NCI-H146 (cell line): ENCODE measurements at places on chromosomes 16 and 17.

DNA sequence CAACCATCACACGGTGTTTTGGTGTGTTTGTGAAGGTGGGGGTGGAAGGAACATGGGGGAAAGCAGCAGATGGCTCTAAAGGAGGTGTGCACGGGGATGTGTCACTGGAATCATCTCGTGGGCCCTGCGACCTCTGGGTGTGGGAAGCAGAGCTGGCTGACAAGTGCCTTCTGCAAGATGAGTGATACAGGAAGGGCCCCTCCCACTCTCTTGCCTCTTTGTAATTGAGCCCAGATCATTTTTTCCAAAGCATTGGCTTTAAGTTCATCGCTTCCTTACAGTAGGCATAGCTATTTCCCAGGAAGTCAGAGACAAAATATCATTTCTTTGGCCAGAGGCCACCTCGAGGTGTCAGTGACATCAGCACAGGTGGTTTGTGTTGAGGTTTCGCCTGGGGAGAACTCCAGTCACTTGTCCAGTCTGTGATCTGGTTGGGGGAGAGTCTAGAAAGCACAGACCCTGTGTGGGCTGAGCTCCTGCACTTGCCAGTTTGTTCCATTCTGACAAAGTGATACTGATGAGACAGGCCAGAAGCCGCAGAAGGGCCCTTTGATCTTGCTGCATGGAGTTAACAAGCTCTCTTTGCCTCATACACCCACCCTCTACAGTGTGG, 20.6 kb upstream of the SNTB2 start:
- no peak for DNase-seq

- DNase-seq, result no peak
Measured at GRCh38 chr16:47316442-47317015, 144.3 kb downstream of the ITFG1 start.

GRCh38 chr16:3021449-3022207, 1.5 kb downstream of the TNFRSF12A start:
- DNase-seq, result peak; percentile 65

- no peak for DNase-seq
Measured at GRCh38 chr16:87350031-87350430, 32.8 kb upstream of the C16orf95 start.

DNA sequence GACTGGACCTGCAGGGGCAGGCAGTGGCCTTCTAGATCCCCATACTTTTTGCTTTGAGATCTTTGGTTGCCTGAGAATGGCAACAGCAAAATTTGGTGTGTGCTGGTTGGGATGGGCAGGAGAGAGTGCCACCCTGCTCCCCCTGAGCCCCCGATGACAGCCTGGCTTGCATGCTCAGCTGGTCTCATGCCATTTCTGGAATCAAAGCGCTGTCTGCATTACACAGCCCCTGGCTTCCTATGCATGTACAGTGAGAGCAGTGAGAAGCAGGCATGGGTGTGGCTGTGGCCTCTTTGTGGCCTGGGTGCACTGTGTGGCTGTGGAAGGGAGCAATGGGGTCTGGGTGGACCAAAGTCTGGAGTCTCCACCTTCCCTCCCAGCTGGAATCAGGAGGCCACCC, 47.7 kb downstream of the NKD1 start:
- no peak for DNase-seq

- DNase-seq, result peak; percentile 30
Measured at GRCh38 chr17:82050761-82051641, 610 bp downstream of the RFNG start.

DNA sequence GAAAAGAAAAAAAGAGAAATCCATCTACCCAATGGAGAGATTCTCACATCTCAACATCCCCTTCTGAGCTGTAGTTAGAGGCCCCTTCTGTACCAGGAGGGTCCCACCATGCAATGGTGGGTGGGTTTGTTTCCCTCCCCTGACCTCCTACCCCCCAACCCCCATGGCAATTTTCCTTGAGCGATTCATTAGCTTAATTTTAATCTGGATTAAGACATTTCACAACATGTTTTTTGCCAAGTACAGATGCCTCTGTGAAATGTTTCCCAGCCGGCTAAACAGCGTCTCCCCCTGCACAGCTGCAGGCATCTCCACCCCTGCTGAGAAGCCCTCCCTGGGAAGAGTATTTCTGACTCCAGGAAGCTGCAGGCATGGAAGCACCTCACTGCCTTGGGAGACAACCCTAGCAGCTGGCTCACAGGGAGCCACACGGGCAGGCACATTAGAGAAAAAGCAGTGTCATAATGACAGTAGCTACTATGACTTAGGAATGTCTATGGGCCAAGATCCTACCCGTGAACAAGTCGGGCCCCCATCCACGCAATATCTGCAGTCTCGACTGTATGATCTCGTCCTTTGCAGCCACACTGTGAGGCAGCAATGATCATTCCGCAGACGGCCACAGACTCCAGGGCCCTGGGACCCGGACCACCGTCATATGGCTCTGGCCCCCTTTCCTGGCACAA, 117.3 kb downstream of the ADCY9 start:
- DNase-seq, result peak; percentile 64

DNA sequence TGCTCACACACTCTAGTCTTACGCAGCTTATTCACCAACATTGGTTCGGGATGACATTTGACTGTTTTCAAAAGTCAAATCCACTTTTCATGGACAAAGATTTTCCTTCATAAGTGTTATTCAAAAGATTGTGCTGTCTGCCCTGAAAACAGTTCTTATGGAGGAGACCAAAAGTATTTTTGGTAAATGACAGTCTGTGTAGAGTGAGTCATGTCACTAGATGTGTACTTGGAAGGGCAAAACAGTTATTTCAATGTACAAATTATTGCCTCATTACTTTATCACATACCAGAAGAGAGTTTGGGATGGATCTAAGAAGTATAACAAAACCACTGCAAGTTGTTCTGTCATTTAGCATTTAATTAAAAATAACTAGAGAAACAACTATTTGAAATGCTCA, 265.6 kb downstream of the CDH13 start:
- no peak for DNase-seq

DNA sequence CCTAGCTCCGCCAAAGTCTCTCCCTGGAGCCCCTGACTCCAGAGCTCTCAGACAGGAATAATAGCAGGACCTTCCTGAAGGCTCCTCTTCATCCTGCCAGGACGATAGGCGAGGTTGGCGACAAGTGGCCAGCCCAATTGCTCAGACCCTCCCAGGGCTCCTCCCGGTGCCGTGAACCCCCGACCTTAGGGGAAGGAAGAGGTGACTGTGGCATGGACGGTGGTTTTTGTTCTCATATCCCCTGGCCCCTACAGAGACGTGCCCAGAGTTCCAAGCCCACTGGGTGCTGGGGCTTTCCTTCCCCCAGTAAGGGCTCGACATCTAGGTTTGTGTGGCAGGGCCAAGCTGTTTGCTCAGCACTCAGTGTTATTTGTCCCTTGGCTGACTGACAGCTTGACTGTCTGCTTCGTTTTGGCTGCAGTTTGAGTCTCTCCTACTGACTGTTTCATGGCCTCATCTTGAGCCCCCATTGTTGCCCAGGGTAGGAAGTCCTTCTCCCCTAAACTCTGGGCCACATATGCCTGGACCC, 4.6 kb upstream of the ADCY7 start:
- DNase-seq, result no peak

GRCh38 chr17:7674934-7675333, 12.4 kb downstream of the TP53 start:
- DNase-seq, result no peak
